ENCODE measurements at places on chromosomes 7 and 10.

DNA sequence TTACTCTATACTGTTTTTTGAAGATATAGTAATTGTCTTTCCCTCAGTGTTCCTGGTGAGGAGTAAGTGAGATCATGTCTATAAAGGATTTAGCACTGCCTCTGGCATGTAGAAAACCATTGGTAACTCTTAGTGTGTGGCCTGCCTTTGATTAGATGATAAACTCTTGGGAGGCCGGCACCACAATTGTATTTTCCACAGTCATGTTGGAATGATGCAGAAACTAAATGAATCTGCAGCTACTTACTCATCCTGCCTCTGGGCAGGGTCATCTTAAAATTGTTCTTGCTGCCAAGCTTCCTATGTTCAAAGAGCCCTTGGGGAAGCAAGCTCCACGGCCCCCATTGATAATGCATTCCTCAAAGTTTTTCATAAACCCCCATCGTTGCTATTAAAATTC is 204.6 kb downstream of the ANKRD7 start:
- DNase-seq = no peak

- no peak for DNase-seq
These were observed 247.4 kb upstream of the CACNA2D1 start for GRCh38 chr7:82690929-82691328.

DNA sequence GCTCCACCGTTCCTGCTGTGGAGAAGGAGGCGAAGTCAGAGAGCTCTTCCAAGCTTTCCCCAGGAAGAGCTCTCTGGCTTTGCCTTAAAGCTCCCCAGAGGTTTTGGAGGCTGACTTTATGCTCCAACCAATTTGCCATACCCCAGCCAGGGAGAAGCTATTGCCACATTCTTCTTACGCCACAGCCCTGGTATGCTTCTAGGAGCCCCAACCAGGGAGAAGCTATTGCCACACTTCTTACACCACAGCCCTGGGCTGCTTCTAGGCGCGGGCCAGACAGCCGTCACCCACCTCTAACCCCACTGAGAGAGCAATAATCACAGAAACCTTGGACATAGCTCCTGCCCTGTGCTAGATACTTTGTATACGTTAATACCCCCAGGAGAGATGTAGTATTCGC is 951 bp downstream of the ELOVL3 start:
- no peak for DNase-seq

- DNase-seq = no peak
These were observed 85.9 kb downstream of the TRIL start for GRCh38 chr7:28872226-28872625.

GRCh38 chr10:24039897-24040296 is 169.0 kb upstream of the KIAA1217 start:
- no peak for DNase-seq

DNA sequence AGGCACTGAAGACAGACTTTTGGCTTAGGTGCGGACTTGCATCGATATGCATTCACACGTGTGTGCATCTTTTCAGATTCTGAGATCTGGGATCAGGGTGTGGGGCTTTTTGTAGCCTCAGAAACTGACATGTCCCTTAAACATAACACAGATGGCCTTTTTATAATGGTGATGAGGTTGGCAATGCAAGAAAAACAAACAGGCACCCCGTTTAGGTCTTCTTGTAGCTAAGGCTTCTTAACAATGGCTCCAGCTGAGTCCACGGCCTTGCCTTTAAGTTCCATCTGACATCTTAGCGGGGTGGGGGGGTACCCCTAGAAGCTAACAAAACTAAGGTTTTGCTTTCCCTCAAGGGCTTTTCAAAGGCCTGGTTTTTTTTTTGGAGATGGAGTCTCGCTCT is 146.3 kb downstream of the PRPF18 start:
- no peak for DNase-seq

GRCh38 chr7:30510124-30511075 is 5.8 kb upstream of the GGCT start:
- DNase-seq = no peak

DNA sequence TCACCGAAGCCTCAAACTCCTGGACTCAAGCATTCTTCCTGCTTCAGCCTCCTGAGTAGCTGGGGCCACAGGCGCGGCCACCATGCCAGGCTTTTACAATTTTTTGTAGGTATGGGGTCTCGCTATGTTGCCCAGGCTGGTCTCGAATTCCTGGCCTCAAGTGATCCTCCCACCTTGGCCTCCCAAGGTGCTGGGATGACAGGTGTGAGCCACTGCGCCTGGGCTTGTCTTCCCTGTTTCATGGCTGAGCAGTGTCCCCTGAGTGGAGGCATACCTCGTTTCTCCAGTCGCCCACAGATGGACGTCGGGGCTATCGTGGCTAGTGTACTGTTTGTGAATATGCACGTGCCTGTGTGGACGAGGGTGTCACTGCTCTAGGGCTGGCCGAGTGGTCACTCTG is 11.3 kb downstream of the INPP5A start:
- no peak for DNase-seq

DNA sequence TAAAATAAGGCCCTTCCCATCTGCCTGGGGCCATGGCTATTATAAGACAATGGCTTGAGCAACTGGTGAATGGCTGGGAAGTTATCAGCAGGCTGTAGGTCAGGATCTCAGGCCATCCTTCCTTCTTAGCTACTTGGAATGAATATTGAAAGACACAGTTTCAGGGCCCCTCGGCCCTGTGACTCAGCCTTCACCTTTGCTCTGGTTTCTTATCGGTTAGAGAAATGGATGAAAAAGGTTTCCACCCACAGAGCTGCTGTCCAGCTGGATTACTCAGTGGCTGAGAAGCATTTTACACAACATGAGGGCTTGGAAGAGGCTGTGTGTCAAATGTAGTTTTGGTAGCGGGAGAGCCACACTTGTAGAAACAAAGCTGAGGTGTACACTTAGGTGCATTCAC is 9.4 kb downstream of the ACSL5 start:
- no peak for DNase-seq

DNA sequence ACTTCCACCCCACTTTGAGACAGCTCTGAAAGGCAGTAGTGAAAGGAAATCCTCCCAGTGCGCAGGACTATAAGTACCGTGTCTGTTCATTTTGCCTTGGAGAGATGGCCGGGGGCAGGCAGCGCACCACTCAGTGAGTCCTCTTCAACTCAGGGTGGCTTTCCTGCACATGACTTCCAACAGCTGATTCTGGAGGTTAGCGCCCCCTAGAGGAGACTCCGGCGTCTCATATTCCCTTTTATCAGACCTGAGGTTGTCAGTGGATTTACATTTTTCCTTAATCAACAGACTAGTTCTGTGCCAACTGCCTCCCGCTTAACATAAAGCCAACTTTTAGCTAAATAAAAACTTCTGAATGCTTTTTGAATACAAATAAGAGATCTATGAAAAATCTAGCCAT is 101.0 kb downstream of the HERPUD2 start:
- DNase-seq = no peak

- DNase-seq = no peak
These were observed 45.3 kb downstream of the TSPAN15 start for GRCh38 chr10:69496352-69497230.

DNA sequence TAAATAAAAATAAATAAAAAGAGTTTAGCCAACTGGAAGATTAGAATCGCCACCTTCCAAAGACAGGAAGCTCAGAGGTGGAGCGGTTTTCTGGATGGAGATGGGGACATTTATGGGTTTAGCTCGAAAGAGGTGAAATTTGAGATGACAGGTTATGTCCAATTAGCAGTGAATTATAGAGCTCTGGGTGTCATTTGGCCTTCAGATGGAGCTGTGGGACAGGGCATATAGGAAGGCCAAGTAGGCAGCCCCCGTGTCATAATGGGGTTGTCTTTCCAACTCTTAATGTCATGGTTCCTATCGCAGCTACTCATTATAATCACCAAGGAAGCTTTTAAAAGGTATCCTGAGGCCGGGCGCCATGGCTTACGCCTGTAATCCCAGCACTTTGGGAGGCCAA is 21.0 kb upstream of the EEPD1 start:
- no peak for DNase-seq

GRCh38 chr10:13943735-13944398 is 357.1 kb downstream of the PRPF18 start:
- no peak for DNase-seq

GRCh38 chr10:79942261-79943185 is 6.4 kb downstream of the SFTPD start:
- DNase-seq = no peak

- DNase-seq = no peak
These were observed 226.0 kb downstream of the TCF7L2 start for GRCh38 chr10:113175756-113176651.

DNA sequence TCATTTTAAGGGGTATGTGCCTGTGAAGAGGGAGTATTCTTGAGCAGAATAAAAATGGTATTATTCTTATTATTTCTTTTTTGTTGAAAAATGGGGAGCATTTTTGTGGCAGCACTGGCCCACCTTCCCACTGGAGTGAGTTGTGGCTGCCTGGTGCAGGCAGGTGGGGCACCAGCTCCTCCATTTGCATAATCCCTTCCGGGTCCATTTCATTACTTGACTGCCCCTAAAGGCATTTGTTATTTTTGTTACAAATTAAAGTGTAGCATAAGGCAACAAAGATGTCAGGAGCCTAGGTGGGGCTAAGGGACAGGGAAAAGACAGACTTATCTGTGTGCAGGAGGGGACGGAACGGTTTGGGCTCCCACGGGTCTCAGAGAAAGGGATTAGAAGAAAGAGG is 26.8 kb downstream of the GOLGA7B start:
- DNase-seq = no peak

- no peak for DNase-seq
These were observed 90.5 kb upstream of the POM121L12 start for GRCh38 chr7:52944921-52945320.

DNA sequence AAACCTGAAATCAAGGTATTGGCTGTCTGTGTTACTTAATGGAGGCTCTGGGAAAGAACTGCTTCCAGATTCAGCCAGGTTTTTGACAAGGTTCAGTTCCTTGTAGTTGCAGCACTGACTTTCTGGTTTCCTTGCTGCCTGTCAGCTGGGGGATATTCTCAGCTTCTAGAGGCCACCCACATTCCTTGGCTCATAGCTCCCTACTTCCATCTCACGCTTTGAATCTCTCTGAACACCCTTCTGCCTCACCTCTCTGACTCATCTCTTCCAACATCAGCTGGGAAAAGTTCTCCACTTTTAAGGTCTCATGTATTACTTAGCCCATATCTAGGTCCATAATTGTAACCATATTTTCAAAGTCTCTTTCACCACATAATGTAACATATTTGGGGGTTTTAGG is 22.9 kb upstream of the GPR22 start:
- DNase-seq = no peak

DNA sequence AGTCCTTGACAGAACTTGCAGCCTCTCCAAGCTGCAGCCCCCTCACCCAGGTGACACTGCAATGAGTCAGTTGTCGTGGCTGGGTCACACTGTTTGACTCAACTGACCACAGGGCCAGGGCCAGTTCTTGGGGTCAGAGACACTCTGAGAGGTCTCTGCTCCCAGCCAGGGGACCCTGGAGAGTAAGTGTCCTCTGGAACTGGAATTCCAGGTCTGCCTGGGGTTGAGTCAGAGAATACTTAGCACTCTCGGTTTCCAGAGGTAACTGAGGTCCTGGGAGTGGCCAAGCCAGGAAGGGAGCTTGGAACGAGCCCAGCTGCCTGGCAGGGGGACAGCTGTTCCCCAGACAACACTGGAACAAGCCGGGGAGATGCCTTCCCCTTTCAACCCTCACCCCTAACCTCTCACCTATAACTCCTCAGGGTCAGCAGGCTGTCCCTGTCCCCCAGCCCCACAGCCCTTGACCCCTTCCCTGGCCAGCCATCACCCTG is 2.2 kb upstream of the MYL10 start:
- no peak for DNase-seq

GRCh38 chr7:99362801-99363200 is 11.7 kb upstream of the ARPC1B start:
- DNase-seq = no peak

DNA sequence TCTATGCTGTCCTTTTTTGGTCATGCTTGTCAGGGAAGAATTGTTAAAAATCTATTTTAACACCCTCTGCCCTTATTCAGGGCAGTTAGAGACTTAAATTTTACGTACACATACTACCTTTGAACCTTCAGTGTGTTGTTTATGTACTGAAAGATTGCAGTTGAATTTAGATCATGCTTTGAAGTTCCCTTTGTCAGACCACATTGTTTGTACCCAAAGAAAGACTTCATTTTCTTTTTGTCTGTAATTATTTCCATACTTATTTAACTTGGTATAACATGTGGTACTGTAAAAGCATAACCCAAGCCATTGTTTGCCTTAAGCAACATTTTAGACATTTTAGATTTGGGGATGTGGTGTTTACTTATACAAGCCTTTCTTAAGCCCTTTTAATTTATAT is 96.1 kb downstream of the MMRN2 start:
- no peak for DNase-seq

- DNase-seq = no peak
These were observed 47.8 kb upstream of the TMEM213 start for GRCh38 chr7:138749960-138750359.

DNA sequence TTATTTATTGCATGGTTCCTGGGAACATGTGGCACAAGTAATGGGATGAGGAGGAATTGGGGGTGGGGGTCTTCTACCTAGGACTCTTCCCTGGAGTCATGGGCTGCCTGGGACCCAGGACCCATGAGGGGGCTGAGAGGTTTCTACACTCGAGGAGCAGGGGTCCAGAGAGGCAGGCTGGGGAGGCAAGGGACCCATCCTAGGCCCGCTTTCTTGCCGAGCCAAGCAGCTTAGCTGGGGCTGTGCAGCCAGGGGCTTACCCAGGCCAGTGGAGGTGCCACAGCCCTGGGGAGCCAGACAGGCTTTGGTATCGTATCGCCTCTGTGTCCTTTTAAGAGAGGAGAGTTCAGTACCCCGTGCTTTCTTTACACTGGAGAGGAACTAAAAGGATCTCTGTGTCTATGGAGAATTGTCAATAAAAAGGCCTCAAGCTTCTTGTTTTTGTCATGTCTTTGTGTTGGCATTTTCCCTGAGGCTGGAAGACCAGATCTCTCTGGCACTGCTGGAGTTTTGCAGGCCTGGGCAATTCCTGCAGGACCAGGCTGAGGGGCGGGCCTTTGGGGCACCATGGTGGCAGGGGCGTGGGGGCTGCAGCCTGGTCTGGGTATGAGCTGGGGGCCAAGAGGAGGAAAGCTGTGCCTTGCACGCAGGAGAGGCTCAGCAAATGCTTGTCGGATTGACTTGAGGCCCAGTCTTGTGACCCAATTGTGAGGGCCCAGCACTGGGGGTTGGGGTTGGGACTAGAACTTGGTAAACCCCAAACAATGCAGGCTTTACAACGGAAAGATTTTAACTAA is 11.1 kb downstream of the SFRP5 start:
- no peak for DNase-seq
